ENCODE measurements at places on chromosomes 16 and 17.

DNA sequence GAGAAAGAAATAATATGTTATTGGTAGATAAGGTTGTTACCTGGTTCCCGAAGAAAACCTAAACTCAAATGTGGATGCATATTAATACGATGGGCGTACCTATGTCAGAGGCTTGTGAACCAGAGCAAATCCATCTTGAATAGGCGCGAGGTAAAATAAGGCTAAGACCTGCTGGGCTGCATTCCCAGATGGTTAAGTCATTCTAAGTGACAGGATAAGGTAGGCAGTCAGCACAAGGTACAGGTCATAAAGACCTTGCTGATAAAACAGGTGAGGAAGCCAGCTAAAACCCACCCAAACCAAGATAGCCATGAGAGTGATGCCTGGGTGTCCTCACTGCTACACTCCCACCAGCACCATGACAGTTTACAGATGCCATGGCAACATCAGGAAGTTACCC is 1400.1 kb downstream of the CDH8 start:
- ATAC-seq, result no peak

- ATAC-seq, result peak; percentile 25
Measured at GRCh38 chr17:80349151-80349651, 65.8 kb upstream of the ENDOV start.

GRCh38 chr16:14289692-14290340 is 218.7 kb downstream of the MRTFB start:
- no peak for ATAC-seq

DNA sequence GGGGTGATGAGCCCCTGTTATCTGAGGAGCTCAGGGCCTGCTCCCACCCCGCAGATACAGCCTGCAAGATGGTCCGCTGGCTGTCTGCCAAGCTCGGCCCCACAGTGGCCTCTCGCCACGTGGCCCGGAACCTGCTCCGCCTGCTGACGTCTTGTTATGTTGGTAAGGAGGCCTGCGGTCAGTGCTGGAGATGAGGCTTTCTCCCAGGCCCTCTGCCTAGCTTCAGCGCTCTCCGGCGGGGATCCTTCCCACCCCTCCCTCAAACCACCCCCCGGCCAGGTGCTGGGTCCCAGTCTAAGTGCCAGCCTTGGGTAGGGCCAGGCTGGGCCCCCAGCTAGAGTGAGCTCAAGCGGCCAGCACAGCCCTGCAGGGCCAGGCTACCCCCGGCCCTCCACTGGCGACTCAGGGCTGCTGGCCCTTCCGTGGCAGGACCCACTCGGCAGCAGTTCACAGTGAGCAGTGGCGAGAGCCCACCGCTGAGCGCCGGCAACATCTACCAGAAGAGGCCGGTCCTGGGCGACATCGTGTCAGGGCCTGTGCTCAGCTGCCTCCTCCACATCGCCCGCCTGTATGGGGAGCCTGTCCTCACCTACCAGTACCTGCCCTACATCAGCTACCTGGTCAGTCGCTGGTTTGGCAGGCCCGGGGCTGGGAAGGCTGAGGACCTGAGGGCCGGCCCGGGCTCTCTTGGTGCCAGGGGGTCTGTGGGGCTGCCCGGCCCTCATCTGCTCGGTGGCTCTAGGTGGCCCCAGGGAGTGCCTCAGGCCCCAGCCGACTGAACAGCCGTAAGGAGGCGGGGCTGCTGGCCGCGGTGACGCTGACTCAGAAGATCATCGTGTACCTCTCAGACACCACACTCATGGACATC is 6.1 kb downstream of the WDR81 start:
- ATAC-seq, result peak; percentile 42

DNA sequence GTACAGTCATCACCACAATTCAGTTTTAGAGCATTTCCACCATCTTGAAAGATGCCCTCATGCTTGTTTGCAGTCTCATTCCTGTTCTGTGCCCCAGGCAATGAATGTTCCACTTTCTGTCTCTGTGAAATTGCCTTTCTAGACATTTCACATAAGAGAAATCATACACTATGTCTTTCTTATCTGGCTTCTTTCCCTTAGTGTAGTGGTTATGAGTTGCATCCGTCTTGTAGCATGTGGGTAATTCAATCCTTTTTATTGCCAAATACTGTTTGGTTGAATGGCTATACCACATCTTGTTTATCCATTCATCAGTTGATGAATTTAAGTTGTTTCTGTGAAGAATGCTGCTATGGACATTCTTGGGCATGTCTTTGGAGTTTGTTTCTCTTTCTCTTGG is 132.5 kb upstream of the PLCG2 start:
- no peak for ATAC-seq

- no peak for ATAC-seq
Measured at GRCh38 chr17:57261084-57261461, 4.8 kb downstream of the MSI2 start.

- no peak for ATAC-seq
Measured at GRCh38 chr16:86050111-86050510, 151.1 kb downstream of the IRF8 start.

DNA sequence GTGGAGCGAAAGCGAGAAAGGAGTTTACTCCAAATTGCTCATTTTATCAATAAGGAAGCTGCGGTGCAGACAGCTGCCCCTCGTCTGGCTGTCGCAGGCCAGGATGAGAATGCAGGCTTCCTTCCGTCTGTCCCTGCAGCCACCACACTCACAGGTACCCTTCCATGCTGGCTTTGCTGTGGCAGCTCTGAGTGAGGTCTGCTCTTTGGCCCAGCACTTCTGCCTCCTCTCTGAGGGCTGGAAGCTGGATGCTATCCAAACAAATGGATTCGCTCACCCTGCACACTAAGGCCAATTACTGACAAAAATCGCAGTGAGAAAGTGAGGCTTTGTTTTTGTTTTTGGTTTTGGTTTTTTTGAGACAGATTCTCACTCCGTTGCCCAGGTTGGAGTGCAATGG is 7.0 kb downstream of the ARMC7 start:
- no peak for ATAC-seq

- ATAC-seq, result no peak
Measured at GRCh38 chr16:830871-831570, 30.5 kb upstream of the GNG13 start.

DNA sequence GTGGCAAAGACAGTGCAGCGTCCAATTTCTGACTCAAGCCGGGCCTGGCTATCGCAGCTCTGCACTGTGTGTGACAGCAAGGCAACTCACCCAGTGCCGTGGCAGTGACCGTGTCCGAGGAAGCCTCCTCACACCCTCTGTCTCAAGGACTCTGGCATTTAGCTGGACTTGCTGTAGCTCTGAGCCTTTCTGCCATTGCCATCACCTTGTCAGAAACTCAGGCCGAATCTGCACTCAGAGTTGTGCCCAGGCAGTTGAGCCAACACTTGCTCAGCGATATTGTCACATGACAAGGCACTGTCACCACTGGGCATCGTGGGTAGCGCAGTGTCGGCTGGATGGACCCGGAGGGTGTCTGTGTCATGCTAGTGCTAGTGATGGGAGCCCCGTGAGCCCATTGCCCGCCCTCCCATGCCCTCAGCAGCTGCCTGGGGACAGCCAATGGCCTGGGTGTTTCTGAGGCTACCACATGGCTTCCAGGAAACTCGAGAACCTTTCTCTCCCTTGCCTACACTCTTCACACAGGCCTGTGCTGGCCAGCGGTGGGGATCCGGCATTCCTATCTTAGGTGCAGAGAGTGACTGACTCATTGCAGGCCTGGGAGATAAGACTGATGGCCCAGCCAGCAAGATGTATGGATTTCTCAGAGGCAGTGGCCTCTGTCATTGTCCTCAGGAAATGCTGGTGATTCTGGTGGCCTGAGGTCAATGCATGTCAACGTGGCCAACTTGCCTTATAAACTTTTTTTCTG is 22.1 kb upstream of the STH start:
- ATAC-seq, result peak; percentile 34

DNA sequence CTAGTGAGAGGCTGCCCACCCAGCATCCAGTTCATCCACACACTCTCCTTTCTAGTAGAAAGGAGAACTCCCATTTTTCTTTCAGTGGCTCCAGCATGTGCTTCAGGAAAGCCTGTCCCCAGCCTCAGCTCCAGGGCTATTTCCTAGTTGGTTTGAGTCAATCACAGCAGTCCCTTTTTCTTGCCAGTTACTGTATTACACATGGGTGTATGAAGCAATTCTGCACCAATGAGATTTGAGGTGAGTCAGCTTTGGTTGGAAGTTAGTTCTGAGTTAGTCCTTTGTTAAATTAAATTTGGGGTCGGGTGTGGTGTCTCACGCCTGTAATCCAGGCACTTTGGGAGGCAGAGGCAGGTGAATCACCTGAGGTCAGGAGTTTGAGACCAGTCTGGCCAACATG is 24.8 kb downstream of the RAD51D start:
- peak; percentile 81 for ATAC-seq

DNA sequence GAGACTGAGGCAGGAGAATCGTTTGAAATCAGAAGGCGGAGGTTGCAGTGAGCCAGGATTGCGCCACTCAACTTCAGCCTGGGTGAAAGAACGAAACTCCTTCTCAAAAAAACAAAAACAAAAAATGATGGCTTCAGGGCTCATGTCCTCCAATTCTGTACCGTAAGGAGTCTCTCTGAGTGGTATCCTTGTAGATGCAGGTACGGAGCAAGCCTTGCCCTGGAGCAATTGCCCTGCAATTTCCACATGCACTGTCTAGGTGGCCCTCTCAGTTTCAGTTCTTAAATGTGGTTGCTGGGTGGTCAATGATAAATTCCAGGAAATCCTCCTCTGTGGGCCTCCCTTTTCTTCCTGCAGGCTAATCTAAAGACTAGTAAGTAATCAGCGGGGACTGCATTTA is 10.6 kb downstream of the TMEM238L start:
- no peak for ATAC-seq

DNA sequence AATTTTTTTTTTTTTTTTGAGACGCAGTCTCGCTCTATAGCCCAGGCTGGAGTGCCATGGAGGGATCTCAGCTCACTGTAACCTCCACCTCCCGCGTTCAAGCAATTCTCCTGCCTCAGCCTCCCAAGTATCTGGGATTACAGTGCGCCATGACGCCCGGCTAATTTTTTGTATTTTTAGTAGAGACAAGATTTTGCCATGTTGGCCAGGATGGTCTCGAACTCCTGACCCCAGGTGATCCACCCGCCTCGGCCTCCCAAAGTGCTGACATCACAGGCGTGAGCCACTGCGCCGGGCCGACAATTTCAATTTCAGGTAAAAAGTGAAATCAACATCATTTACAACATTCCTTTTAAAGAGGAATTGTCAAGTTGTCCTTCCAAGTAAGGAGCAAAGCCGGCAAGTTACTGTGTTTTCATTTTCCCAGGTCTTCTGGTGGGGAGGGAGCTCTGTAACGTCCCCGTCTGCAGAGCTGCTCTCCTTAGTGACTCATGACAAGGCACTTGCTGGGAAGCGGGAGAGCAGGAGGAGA is 873 bp downstream of the NPLOC4 start:
- ATAC-seq, result peak; percentile 77

DNA sequence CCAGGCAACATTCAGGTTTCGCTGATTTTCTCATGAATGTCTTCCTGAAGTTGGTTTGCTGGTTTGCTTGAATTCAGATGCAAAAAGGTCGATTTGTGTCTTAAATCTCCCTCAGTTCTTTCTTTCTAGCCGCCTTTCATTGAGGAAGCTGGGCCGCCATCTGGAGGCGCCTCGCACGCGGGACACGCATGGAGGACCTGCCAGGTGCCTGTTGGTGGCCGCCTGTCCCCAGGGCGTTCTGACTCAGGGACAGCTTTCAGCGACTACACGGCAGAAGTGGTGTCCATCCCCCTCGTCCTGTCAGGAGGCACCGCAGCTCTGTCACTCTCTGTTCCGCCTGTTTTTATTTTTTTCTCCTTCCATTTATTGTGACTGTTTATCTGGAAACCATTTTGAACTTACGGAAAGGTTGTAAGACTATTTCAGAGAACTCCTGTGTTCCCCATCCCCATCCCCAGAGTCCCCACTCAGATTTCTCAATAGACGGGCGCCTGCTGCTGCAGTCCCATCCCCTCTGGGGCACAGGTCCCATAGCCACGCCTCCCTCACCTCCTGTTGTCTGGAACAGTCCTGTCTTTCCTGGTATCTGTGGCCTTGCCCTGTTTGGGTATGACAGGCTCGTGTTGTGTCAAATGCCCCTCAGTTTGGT is 33.2 kb downstream of the COX4I1 start:
- no peak for ATAC-seq

DNA sequence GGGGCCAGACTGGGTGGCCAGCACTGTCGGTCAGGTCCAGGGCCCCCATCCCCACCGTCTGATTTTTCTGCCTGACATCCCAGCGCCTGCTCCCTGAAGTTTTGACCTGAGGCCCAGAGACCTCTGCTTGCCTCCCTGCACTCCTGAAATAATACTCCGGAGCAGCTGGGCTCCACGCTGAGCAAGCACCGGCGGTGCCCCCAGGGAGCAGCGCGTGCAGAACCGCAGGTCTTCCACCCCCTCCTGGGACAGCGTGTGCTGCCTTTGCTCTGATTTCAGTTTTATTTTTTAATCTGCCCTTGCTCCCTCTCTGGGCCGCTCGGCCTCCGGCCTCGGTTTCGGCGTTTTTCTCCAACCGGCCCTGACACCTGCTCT is 132.4 kb upstream of the GSE1 start:
- ATAC-seq, result no peak

- ATAC-seq, result no peak
Measured at GRCh38 chr16:77612596-77612995, 109.7 kb upstream of the NUDT7 start.

DNA sequence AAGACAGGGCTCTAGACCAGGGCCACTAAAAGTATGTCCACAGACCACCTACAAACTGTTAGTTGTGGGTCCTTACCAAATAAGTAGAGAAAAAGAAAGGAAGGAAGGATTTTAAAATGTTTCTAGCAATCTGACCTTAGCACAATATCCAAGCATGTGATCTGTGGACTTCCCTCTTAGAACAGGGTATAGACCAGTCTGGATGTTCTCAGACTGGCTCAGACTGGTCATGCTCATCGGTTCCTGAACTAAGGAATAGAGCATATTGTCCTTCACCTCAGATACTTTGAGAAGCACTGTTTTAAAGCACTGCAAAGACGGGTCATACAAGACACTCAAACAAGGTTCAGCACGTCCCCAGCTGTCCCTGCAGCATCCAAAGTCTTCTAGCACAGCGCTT is 25.8 kb downstream of the CUEDC1 start:
- no peak for ATAC-seq

GRCh38 chr16:14198572-14198971 is 127.5 kb downstream of the MRTFB start:
- no peak for ATAC-seq

DNA sequence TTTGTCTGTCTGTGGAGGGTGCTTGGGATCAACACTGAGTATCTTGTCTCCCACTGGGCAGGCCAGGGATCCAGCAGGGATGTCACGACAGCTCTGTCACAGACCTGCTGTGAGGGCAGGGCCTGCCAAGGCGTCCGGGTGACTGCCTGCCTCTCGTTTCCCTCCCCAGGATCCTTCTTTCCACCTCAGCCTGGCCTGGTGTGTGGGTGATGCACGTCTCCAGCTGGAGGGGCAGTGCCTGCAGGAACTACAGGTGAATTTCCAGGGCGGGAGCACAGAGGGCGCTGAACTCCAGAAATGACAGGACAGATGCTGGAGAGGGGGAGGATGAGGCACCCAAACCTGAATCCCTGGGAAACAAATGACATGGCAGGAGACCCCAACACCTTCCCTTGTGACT is 6.8 kb upstream of the MMP15 start:
- ATAC-seq, result no peak

DNA sequence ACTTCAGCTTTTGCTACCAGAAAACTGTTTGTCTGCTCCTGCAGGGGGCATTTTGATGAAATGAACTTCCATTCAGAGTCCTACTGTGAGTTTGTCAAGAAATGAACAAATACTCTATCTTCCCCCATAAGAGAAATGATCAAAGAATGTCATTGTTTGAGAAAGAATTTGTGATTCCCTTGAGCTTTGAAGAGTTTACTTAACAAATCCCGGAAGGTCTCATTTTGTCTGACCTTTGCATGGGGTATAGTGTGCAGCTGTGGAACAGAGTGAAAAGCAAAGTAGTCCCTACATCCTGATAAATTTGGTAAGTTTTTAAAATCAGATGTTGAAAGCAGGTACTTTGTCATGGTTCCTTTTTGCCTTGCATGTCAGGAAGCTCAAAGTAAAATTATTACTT is 178.0 kb downstream of the ABCC12 start:
- no peak for ATAC-seq

Data from SK-N-SH treated with all-trans-retinoic acid at 6 μM for 48 hours (cell line).